Stimulated activated CD4-positive, alpha-beta T cell treated with anti-CD3 and anti-CD28 coated beads, Interleukin-2, amount 100 ng/mL, for 4 hours (primary cell): ENCODE measurements at places on chromosomes 11 and 22.
A peak's percentile ranks its signal among the peaks of the same experiment; 100 is the strongest.

DNA sequence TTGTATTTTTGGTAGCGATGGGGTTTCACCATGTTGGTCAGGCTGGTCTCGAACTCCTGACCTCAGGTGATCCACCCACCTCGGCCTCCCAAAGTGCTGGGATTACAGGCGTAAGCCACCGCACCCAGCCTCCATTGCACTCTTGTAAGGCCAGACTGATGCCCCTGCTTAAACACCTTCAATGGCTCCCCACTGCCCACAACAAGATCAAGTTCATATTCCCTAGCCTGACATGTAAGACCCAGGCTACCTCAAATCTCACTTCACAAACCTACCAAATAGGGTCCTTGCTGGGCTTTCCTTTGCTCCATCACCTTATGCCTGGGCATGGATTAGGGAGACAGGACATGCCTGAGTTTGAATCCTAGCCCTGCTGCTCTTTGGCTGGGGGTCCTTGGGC, 13.1 kb downstream of the UQCR10 start:
- no peak for DNase-seq

DNA sequence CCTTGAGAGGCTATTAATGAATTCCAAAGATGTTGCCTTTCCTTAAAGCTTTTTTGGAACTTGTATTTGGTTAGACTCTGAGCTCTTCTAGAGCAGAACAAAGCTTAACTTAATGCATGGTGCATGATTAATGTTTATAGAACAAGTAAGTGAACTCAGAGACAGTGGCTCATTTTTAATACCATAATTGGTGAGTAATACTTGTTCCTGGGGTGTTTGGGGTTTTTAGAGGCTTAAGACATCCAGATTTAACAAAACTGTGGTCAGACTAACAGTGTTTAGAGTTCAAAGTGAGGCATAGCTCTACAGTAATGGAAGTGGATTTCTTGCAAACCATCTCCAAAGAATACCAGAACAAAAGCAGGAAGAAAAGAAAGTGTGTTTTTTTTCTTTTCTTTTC, 73.7 kb upstream of the CTSC start:
- DNase-seq: no peak

DNA sequence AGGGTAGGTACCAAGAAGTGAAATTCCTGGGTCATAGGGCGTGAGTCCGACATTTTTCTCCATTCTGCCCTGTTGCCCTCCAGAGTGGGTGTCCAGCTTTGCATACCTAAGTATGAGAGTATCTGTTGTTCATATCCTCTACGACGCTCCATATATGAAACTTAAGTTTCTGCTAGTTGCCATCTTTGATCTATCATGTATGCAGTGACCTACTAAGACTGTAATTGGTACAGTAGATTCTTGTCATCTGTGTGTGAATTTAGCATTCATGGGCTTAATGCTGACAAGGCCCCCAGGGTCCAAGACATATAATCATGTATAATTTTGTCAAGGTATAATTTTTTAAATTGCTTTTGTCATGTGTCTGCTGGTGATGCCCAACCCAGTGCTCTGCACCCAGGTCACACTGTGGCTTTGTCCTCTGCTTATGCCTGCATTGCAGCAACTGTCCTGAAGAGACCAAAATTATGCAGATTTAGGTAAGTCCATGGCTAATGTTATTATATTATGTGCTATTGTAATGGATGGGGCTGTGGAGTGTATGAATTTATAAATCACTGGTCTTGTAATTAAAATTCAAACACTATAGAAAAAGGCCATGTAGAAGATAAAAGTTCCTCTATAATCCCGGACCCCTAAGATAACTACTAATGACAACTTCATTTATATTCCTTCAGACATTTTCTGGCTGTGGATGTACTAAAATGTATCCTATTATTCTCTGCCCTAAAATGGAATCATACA, 12.2 kb downstream of the NEAT1 start:
- no peak for DNase-seq

GRCh38 chr22:37340331-37341262, 58.3 kb downstream of the CYTH4 start:
- no peak for DNase-seq

GRCh38 chr11:41613326-41613725, 153.9 kb upstream of the LRRC4C start:
- DNase-seq: no peak

DNA sequence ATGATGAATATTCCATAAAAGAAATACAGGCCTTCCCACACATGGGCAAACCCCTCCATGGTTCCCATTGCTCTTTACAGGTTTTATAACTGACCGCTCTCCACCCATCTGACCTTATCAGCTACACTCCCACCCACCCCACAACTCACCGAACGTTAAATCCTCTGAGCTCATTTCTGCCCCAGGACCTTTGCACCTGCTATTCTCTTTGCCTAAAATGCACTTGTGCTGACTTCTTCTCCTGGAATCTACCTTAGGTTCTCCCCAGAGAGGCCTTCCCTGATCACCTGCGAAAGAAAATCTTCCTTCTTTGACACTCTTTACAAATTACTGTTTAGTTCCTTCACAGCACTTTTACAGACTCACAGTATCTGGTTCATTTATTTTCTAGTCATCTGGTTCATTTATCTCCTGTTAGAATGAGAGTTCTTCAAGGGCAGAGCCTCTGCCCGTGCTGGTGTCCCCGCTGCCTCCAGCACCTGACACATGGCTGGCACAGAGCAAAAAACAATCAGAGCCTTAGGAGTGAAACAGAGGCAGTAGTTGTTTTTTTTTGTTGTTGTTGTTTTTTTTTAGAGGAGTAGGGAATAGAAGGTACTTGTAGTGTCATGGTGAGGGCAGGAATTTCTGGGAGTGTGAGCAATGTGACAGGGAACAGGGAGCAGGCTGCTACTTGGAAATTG, 21.6 kb upstream of the GRK3 start:
- no peak for DNase-seq

- peak; percentile 56 for DNase-seq
These were observed 28.5 kb downstream of the LRP4 start for GRCh38 chr11:46889689-46890475.

GRCh38 chr11:61392981-61393595, 701 bp downstream of the TMEM216 start:
- DNase-seq: no peak

DNA sequence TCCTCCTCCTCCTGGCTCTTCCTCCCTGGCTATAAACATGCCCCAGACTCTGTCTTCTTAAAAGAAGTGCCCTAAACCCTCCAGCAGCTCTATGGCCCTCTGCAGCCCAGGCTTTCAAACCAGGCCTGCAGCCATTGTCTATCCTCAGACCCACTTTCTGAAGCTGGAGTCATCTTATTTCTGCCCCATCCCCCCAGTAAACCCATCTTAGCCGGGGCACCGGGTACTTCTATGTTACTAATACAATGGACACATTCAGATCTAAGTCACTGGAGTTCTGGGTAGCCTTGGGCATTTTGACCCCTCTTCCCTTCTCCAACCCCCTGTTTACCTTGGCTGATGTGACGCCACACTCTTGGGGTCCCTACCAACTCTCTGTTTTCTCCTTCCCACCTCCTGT, 29.7 kb upstream of the CACNG2 start:
- no peak for DNase-seq

DNA sequence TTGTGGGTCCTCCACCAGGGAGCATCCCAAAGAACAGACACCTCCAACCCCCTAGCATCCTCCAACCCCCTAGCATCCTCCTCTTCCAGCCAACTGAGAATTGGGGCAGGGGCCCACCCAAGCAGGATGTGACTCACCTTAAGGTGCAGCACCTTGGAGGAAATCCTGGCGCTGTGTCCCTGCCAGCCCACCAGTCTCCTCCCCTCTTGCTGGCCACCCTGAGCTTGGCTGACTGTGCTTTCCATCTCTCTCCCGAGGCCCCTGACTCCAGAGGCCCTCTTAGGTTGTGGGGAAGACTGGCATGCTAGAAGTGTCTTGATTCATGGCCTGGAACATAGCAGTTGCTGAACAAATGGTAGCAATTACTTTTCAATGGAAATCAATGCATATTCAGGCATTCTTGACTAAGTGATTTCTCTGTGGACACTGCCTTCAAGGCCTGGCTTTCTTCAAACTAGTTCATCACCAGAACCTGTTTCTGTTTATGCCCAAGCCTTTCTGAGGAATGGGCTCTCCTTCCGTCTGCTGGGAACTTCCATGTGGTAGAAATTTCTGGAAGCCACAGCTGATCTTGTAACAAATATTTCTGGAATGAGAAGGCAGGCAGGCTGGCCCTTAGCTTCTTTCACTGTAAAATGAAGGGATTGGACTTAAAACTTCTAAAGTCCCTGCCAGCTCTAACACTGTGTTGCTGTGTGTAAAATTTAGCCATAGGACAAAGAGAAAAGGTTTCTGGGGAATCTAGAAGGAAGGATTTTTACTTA, 60.5 kb downstream of the CEP164 start:
- DNase-seq: no peak

DNA sequence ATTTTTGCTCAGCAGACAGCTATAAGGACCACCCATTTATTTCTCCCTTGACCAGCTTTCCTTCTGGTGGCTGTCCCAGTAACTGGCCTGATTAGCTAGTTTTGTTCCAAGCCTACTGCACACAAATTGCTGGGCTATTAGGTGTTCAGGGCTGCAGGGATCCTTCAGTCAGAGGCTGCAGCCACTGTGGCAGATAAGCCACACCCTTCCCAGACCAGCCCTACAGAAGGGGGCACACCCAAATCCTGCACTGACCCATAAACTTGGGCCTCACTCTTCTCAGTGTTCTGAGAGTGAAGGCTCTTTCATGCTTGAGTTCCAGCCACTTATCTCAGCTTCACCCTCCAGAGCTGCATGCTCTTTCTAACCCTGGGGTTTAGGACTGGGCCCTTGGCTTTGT, 200.0 kb downstream of the AASDHPPT start:
- no peak for DNase-seq

GRCh38 chr22:19940536-19941364, 822 bp upstream of the COMT start:
- DNase-seq: no peak

GRCh38 chr11:129374081-129374992, 1.3 kb upstream of the BARX2 start:
- DNase-seq: no peak

DNA sequence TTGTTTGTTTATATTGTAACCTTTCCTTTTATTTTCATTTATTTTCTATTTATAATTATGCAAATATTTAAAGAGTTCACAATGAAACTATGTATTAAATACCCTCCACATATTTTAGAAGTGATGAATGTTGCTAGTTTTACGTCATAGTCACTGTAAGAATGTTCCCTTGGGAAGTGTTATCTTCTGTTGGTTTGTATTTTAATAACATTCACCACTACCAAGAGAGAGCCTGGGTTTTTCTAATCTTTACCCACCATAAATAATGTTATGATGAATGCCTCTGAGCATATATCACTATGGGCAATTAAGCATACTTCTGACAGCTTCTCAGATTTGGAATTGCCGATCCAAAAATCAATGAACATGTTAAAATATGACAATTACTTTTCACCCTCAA, 80.7 kb downstream of the GGT1 start:
- DNase-seq: no peak

- DNase-seq: no peak
These were observed 26.4 kb downstream of the FBLN1 start for GRCh38 chr22:45529105-45529504.

GRCh38 chr11:116874251-116874650, 36.8 kb upstream of the APOA1 start:
- no peak for DNase-seq

DNA sequence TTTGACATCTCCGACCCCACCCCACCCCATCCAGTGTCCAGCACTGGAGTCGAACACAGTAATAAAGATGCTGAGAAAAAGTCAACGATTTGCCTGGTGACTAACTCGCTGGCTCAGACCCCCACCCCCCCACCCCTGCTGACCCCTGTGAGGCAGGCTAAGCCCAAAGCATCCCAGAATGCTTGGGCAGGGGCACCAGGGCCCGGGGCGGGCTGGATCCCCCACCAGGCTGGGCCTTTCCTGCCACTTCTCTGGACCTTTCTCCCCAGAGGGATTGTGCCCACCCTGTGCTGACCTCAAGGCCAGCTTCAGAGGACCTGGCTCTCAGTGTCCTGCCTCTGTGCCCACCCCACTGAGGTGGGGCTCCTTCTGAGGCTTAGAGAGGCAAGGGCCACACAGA, 1.8 kb downstream of the C11orf86 start:
- DNase-seq: no peak

DNA sequence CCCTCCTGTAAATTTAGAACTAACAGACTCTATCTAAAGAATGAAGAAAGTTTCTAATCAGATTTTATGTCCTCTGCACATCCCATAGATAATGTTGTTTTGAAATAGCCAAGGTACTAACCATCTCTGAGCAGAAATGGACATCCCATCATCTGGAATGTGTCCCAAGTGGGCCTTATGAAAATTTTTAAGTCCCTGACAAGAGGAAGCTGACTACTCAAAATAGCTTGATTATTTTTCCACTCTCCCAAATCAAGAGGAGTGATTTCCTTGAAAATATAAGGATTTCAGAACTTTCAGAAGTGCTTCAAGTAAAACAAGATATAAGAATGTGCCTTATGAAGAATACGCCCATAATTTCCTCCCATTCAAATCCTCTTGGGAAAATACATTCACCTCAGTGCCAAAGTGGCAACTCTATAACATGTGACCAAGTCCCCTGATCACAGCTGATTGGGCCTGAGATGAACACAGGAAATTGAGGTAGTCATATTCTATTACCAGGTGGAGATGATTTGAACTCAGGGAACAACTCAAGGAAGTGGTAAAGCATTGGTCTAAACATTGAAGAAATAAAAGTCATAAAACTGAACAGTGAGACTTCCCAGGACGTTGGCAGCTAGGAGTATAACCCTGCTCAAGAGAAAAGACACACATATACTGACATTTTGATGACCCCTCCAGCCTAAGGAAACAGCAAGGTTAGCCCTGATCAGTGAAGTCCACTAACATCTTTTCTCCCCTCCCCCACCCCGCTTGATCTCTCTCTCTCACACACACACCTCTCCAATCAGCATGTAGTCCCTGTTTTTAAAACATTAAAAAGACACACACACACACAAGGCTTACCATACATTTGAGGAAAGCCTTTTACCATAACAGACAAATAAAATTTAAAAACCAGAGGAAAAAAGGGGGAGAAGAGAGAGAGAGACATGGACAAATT, 70.8 kb upstream of the TEAD1 start:
- DNase-seq: no peak

DNA sequence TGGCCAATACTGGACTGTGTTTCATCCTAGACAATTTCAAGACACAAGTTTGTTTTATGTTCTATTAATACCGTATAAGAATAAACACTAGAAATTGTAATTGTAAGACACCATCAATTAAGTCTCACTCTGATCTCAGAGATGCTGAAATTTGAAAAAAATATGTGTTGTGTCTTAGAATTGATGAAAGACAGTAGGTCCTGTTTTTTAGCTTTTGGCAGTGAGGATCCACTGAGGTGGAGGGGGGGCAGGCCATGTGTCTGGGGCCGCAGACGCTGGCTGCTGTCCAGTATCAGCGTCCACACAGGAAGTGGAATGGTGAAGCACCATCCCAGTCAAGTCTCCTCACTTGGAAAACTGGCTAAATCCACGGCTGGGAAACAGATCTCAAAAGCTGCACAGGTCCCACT, 22.5 kb upstream of the ALG8 start:
- no peak for DNase-seq

GRCh38 chr11:133399855-133400625, 132.3 kb downstream of the OPCML start:
- no peak for DNase-seq
